ENCODE measurements at places on chromosomes 13 and 19.

- DNase-seq, result no peak
These were observed 170.1 kb upstream of the ZNF536 start for GRCh38 chr19:30202060-30202600.

GRCh38 chr19:39438270-39438934 lies 2.7 kb upstream of the RPS16 start:
- DNase-seq, result no peak

- no peak for DNase-seq
These were observed 9.5 kb upstream of the NDUFS7 start for GRCh38 chr19:1374250-1374577.

GRCh38 chr19:45502111-45502510 lies 3.9 kb downstream of the PPM1N start:
- no peak for DNase-seq

DNA sequence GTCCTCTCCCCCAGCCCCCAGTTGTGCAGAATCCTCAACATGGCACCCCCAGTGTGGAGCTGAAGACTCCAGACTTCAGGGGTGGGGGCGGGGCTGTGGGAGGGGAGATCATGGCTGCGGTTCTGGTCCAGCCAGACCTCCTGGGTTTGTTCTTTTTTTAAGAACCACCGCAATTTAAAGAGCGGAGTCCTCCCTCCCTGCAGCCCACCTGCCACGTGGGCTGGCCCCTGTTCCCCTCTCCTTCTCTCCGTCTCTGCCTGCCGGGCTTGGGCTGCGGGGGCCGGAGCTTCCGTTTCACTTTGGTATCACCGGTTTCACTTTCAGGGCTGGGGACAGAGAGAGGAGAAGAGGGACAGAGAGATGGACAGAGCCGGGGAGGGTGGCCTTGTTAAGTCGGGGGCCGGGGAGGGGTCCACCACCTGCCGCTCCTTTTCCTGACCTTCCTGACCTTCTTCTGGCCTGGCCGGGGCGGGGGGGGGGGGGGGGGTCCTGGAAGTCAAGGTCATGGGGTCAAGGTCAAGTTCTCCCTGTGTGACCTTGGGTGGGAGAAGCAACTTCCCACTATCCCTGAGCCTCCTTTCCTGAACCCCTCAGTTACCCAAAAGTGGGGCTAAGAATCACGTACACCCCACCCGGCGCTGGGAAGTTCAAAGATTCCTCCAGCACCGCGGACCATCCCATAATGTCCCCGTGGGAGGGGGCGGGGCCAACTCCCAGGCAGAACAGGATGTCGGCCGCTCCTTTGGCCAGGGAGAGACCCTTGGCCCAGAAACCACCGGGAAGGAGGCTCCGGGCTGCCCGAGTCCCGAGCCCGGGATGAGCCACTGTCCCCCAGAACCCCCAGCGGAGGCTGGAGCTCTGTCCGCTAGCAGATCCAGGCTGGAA lies 11.3 kb upstream of the ZBTB7A start:
- DNase-seq, result no peak

DNA sequence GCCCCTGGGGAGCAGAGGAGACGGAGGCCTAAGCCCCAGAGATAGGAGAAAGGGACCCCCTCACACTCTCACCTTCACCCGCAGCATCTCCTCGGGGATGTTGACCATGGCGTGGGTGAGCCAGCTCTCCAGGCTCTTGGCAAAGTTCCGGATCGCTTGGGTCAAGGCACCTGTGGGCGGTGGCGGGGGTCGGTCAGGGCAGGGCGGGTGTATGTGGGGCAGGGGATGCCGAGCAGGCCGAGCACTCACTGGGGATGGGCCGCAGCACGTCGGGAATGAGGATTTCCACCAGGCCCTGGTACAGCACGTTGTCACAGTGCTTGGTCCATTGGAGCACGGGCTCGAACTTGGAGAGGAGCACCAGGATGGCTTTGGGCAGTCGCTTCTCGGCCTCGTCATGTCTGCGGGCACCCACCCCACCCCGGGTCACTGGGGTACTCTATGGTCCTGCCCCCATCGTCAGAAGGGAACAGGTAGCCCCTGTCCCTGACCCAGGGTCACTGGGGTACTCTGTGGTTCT lies 13.1 kb downstream of the DCAF15 start:
- no peak for DNase-seq

DNA sequence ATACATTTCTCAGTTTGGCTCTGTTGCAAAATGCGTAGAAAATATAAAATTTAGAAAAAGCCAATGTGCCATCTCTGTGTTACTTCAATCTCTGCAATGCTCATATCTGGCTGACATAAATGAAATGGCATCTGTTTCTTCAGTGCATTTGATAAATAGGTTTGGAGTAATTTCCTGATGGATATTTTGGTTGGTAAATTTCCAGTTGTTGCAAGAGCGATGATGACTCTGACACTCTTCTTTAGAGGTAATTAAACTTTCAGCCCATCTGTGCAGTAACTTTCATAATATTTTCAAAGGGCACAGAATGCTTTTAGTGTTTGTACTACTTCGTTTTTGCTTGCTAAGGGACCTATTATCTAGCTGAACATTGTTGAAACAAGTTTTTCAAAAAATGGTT lies 1286.4 kb downstream of the PCDH9 start:
- no peak for DNase-seq

DNA sequence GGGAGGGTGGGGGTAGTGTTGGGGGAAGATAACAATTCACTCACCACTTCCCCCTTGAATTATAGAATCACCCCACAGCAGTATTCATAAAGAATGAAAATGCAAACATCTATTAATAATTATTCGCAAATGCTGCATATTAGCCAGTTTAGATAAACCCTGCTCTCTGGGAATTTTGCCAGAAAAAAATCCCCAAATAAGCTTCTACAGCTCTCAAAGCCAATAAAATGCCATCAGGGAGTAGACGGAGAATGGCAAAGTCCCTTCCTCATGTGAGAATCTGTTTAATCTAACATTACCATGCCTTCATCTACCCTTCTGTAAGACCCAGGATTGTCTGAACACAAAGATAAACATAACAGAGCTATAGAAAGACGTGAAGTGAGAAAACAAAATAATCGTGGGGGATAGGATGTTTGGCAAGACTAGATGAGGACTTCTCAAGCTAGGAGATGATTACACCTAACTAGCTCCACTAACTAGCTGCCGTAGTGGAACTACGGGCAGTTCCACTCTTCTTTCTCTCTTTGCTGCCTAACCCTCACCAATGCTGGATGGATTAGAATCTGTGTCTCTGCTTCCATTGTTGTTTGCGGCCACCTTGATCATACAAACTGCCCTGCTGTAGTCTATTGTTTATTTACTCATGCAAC lies 32.4 kb upstream of the CACNA1A start:
- DNase-seq, result no peak

GRCh38 chr19:48489608-48490216 lies 20.5 kb downstream of the CYTH2 start:
- DNase-seq, result no peak

DNA sequence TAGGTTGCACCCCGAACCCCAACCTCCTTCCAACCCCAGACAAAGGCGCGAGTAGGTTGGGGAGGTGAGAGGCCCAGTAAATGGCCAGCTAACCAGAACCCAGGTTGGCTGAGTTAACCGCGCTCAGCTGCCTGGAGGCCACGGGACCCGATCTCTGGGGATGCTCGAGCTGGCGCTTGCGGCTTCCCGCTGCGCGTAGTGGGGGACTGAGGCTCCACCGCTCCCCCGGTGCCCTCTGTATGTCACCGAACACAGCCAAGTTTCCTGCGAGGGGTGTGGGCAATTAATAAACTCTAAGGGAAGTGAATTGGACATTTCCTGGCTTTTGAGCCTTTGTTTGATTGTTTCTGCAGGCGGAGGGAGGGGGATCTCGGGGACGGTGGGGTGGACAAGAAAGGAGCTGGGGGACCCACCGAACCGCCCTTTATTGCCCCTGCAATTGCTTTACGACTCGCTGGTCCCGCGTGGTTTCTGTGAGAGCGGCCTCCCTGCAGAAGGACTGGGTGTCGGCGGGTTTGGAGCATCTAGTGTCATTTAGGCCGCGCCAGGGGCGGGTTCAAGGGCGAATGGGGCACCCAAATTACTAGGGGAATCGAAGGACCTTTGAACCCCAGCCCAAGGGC lies 3.5 kb upstream of the ZIC5 start:
- no peak for DNase-seq

DNA sequence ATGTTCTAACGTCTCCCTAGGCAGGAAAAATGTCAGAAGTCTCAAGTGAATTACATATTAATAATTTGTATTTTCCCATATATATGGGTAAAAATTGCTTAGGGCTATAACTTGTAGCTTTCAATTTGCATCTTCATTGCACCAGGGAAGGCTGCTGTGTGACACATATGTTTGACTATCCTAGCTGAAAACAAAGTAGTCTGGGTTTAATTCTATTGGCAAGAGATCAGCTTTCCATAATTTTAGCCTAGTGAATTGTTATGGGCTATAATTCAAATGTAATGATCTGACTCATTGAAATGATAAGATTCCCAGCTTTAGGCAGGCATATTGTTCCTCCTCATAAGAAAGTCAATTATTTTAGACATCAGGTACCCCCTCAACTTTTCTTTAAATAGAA lies 553.1 kb downstream of the DCT start:
- peak; percentile 33 for DNase-seq

GRCh38 chr13:113116206-113116800 lies 6.3 kb upstream of the F10 start:
- DNase-seq, result no peak

DNA sequence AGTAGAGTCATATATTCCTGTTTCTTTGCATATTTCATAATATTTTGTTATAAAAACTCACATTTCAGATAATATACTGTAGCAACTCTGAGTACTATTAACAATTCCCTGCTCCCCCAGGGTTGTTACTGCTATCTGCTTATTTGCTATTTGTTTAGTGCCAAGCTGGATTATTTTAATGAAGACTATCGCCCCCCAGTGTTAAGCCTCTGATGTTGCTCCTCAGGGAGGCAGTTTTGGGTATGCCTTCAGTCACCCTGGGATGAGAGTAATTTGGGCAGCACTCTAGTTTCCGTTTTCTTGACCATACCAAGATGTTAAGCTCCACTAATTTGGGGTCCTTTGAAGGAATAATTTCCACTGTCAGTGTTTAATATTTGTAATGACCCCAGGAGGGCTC lies 46.0 kb downstream of the MICU2 start:
- no peak for DNase-seq

DNA sequence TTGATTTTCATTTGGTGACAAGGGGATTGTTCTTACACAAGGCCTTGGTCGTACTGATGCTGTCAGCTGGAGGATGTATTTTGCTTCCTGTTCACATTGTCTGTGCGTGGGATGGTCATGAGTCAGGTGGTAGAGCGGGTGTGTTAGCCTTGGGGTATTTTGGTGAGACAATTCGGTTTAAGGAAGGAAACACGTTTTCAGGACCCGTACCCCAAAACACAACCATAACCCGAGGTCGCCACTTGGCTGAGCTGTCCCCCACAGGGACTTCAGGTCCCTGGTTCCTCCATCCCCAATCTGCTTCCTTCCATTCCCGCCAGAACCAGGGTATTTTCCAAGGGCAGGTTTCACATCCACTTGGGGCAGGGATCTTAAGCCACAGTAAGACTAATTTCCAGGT lies 15.0 kb downstream of the MYO9B start:
- no peak for DNase-seq

- DNase-seq, result no peak
These were observed 27.9 kb upstream of the IGFL1 start for GRCh38 chr19:46201454-46202310.

GRCh38 chr13:83204886-83205285 lies 677.4 kb downstream of the SLITRK1 start:
- DNase-seq, result no peak

DNA sequence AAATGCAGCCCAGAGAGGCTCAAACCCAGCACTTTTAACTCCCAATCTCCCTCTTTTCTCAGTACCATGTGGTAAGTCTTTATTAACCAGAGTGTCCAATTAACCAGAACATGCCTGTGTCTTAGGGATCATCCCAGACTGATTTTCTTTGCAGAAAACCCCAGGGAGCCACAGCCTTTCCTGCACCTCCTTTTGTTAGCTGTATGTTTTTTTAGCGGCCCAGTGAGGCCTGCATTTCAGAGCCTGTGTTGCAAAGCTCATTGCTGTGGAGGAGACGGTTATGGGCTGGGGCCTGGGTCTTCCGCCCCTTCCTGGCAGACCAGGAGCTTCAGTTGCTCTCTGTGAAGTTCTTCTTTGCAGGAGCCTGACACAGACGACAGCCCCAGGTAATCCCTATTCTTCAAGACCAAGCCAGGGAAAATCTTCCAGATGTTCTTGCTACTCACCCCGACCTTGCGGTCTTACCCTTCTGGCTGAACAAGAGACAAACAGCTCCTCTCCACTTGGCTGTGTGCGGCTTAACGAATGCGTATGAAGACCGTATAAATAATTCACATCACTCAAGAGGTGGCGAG lies 70.7 kb upstream of the TSHZ3 start:
- DNase-seq, result no peak

DNA sequence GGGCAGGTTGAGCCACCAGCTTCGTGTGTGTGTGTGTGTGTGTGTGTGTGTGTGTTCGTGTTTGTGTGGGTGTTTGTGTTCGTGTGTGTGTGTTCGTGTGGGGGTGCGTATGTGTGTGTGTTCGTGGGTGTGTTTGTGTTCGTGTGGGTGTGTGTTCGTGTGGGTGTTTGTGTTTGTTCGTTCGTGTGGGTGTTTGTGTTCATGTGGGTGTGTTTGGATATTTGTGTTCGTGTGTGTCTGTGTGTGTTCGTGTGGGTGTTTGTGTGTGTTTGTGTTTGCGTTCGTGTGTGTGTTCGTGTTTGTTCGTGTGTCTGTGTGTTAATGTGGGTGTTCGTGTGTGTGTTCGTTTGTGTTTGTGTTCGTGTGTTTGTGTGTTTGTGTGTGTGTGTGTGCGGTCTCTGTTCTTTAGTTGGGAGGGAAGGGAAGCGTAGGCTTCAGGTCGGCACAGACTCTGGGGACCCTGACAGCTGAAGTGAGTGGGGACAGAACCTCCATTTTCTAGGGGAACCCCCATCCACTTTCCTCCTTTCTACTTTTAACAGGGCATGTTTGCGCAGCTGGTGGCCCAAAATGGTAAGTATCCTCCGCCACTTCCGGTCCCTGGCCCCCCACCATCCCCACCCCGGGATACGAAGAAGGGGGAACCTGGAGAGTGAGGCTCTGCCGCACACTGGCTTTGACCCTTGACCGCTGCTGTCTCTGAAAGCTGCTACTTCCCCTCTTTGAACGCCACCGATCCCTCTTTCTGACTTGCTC lies 1.6 kb downstream of the TNFSF9 start:
- DNase-seq, result no peak

GRCh38 chr19:53664760-53665159 lies 33.0 kb downstream of the DPRX start:
- DNase-seq, result no peak

- DNase-seq, result no peak
These were observed 32.7 kb upstream of the POMP start for GRCh38 chr13:28626266-28626665.

DNA sequence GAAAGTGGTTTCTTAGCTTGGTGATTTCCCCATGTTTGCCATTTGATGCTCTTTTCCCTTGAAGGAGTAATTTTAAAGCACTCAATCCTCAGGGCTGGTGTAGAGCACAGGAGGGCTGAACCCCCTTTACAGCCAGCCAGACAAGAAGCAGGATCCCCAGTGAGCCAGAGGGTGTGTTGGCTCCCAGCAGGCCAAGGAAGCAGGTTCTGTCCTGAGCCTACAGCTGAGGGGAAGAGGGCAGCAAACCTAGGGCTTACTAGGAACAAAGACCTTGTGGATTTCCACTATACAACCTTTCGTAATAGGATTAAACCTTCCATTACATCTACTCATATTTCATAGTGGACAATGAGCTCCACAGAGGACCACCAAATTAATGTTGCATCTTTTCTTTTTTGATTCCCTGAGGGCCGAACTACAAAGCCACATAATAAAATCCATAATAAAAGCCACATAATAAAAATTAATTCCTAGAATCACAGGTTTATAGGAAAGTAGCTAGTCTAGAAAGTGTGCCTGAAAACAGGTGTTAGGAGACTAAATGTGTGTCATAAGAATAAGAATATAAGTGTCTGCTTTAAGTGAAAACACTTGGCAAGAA lies 300.2 kb downstream of the DCLK1 start:
- DNase-seq, result no peak

All from NCI-H1048 (cell line).